D721Med (cell line): ENCODE measurements at places on chromosomes 6 and 20.
A peak's percentile ranks its signal among the peaks of the same experiment; 100 is the strongest.

GRCh38 chr6:18412068-18412467 lies 24.9 kb downstream of the RNF144B start:
- DNase-seq = no peak

DNA sequence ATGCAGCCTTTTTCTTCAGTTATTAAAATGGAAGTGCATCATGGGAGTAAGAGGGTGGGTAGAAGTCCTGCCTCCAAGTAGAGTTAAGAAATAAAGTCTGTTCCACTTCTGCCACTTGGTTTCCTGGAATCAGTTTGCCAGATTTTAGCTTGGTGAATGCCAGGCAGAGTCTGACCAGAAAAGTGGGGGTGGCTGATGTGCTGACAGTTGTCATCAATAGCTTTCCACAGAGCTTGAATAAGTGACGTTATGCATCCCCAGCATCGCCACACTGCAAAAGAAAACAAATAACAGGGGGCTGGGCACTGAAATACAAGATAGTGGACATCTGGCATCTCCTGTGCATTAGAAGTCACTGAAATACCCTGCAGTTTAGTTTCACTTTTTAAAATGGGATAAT lies 30.8 kb upstream of the CEP162 start:
- DNase-seq = no peak

GRCh38 chr6:116393430-116393829 lies 22.7 kb downstream of the DSE start:
- DNase-seq = no peak

GRCh38 chr6:111591901-111592461 lies 13.7 kb downstream of the TRAF3IP2 start:
- no peak for DNase-seq

GRCh38 chr6:52125139-52125538 lies 37.7 kb upstream of the PKHD1 start:
- no peak for DNase-seq

- no peak for DNase-seq
Observed at GRCh38 chr6:36070252-36070651, 42.6 kb downstream of the MAPK14 start.

GRCh38 chr6:139282684-139283083 lies 9.1 kb downstream of the TXLNB start:
- DNase-seq = no peak

DNA sequence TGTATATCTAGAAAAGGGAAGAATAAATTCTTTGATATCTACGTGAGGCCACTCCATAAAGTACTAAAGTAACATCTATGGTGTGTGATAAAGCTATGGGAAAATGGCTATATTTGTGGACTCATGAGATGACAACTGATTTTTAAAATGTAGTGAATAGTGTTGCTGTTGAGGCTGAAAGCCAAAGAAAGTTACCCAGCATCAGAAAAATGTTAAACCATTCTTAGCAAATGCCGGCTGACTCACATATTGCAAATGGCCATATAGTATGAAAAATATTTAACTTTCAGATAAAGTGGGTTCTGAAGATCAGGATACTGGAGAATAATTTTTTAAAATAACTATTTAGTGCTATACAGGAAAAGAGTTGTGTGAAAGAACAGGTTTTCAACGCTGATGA lies 129.9 kb upstream of the GRIK2 start:
- DNase-seq = no peak

DNA sequence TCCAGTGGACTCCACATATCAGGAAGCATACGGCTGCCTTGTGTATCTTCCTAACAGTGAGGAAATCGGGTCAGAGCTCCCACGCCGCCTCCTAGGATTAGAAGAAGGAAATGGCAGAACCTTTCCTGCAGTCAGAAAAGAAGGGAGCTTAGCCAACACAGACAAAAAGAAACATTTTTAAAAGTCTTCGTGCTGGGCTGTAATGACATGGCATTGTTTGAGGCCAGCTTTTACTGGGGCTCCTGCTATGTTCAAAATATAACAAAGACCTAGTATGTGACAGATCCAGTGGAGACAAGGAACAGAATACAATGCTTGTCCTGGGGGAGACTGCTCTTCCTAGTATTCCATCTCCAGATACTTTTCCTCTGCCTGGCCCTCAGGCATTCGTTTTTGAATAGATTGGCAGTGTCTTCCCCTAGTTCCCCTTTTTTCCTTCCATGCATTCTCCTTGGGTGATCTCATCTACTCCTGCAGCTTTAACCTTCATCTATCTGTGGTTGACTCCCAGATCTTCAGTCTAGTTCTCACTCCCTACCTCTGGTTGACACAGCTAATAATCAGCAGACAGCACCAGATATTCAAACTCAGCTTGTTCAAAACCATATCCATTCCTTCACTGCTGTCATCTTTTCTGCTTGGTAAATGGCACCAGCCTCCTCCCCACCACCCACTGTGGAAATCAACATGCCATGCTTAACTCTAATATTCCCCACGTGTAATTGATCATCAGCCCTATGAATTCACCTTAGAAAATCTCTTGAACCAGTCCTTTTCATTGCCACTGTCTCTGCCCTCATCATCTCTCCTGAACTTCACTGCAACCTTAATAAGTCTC lies 94.5 kb upstream of the VSTM2L start:
- no peak for DNase-seq

DNA sequence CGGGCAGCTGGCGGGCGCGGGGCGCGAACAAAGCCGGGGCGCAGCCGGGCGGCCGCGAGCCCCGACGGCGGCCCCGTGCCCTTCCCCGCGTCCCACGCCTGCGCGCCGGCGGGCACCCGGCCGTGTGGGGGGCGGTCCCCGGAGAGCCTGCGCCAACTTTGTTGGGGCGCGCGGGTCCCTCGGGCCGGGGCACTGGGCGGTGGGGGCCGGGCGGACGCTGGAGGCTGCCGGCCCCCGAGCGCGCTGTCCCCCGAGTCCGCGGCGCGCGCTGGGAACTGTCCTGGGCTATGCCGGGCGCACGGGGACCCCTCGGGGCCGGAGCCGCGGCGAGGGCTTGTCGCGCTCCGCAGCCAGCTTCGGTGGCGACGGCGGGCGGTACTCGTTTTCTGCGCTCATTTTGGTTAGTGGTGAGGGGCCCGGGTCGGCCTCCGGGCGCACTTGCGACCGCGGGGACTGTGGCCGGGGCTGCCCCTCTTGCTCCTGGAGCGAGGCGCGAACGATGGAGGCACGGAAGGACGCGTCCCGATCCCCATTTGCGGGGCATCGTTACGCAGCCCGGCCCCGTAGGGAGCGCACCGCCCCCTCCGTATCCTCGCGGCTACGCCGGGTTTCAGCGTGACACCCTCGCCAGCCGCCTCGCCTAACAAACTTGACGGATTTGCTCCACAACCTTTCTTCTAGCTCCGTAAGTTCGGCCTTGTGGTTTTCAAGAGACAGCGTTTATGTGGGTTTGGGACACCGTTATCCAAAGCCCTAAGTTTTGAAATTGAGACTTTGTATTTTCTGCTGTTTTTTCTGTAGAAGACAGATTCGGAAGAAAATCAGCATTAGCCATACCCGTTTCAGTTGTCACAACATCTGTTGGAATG lies 622 bp downstream of the SS18L1 start:
- peak; percentile 51 for DNase-seq

DNA sequence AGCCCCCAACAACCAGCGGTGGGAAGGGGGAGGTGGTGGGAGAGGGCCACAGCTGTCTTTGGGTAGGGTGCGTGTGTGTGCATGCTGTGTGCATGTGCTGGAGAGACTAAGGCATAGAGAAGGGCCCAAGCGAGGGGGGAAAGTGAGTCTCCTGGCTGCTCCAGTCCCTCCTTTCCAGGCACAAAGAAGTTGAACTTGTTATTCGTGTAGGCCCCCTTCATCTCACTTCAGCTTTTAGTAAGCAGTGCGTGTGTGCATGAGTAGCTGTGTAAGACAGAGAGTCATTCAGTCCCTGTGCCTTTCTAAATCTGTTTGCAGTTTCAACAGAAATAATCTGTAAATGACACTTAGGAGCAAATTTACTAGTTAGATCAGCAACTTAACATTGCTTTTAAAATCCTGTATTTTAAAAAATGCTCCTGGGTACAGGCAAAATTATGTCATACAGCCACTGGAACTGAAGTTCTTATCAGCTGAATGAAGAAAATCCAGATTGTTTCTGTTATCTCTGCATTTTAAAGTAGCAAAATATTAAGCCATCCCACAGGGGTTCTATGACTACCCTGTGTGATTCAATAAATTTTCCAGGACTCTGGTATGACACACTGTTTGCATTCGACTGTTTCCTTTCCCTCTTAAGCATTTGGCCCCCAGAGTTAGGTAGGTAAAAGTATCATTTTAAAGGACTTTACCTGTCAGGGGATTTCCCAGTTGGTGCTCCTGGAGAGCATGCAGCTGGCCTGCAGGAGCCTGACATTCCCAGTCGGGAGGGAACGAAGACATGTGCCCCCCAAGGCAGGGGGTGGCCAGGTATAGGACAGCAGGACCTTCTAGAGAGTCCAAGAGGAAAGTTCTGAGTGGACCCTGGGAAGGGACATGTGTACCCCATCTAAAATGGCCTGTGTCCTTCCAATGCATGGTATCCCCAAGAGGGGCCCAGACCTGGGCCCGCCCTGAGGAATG lies 39.0 kb downstream of the MTRES1 start:
- no peak for DNase-seq

- no peak for DNase-seq
Observed at GRCh38 chr6:20866935-20867703, 332.9 kb downstream of the CDKAL1 start.

DNA sequence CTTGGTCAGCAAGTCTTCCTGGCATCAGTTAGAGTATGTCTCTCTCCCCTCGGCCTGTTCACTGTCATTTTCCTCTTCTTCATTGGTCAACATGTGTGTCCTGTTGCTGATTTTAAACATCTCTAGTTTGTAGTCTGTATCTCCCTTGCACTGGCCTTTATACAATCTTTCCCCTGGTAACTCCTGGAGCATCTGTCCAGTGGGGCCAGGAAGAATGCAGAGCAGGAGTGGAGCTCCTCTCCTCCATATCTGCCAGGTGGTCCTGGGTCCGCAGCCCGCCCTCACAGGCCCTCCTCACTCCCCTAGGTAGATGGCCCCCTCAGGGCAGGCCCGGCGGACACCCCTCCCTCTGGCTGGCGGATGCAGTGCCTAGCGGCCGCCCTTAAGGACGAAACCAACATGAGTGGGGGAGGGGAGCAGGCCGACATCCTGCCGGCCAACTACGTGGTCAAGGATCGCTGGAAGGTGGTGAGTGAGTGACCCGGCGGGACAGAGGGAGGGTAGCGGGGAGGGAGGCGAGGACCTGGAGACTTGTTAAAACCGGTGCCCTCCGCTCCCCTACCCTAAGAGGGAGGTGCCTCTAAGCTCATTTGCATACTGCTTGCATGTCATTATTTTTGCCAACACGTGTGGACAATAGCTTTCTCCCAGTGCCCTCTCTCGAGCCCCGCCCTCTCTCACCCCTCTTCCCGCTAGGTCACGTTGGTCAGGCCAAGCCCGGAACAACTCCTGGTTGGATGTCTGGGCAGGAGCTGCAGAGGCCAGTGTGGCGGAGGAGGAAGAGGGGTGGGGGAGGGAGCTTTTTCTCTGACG lies 3.2 kb downstream of the TTBK1 start:
- peak; percentile 61 for DNase-seq

DNA sequence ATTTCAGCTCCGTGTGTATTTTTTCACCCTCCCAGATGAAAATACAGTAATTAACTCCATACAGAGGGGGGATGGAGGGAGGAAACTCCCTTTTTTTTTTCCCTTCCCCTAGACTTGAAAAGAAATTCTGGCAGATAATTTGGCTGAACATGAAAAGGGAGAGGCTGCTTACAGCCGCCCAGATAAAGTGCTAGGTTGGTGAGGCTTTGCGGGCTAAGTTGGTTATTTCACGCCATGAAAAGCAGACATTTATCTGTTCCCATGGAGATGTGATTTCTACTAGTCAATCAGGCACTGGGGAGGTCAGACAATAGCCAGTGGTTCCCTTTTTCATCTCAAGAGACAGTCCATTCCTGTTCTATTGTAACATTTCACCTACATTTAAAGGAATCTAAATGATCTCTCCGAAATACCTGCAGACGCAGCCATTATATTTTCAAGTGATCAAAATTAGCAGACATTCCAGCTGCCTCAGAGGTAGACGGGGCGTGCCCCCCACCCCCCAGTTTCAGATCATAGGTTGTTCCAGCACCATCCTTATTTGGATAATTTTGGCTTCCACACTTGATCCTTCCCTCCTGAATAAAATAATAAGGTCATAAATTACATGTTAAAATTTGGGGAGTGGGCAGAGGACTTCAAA lies 143.9 kb upstream of the ZNF217 start:
- DNase-seq = no peak

DNA sequence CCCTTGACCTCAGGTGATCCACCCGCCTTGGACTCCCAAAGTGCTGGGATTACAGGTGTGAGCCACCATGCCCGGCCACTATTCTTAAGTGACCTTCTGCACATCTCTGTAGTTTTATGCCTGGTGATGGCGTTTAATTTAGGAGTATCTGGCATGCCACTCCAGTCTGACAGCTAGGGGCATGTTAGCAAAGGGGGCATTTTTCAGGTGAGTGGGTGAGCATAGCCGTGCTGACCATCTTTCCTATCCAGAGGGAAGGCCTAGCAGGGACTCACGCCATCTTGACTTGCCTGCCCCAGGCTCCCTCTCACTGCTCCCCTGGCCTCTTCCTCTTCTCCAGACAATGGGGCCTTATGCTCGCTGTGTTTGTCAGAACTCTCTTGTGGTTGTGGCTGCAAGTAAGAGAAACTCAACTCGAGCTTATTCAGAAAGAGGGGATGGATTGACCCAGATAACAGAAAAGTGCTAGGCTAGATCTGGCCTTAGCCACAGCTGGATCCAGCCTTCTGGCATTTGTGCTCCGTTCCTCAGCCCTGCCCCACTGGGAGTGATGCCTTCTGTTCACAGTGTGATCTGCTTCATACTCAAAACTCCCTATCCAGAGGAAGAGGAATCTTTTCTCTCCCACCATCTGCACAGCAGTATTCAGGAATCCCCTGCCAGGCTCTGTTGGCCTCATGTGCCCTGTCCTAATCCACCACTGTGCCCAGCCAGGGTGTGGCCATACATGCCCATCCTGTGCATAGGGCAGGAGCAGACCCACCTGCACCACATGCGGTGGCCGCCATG lies 174.5 kb upstream of the AKAP12 start:
- DNase-seq = no peak

GRCh38 chr6:132087391-132087790 lies 136.2 kb upstream of the CCN2 start:
- DNase-seq = no peak

GRCh38 chr6:73774311-73774774 lies 78.3 kb downstream of the CD109 start:
- DNase-seq = no peak

- no peak for DNase-seq
Observed at GRCh38 chr6:25743868-25744267, 10.7 kb upstream of the SLC17A4 start.

- no peak for DNase-seq
Observed at GRCh38 chr6:169542491-169542890, 159.3 kb downstream of the WDR27 start.
